ENCODE measurements at places on chromosomes 11 and 22.

DNA sequence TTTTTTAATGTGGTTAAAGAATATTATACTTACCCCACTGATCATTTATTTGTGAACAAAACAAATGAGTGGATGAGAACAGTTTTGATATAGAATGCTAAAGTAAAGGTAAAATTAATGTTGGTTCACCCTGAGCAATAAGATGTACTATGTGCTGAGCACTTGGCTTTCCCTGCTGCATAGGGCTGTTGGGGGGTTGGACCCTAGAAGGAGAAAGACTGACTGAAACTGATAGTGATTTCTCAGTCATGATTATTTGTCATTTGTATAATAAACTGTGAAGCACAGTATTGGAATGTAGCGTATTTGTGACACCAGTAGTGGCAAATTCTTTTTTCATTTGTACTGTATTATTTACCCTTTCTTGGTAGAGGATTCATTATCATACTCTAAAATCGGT, 63.3 kb downstream of the PRMT3 start:
- DNase-seq, result no peak

DNA sequence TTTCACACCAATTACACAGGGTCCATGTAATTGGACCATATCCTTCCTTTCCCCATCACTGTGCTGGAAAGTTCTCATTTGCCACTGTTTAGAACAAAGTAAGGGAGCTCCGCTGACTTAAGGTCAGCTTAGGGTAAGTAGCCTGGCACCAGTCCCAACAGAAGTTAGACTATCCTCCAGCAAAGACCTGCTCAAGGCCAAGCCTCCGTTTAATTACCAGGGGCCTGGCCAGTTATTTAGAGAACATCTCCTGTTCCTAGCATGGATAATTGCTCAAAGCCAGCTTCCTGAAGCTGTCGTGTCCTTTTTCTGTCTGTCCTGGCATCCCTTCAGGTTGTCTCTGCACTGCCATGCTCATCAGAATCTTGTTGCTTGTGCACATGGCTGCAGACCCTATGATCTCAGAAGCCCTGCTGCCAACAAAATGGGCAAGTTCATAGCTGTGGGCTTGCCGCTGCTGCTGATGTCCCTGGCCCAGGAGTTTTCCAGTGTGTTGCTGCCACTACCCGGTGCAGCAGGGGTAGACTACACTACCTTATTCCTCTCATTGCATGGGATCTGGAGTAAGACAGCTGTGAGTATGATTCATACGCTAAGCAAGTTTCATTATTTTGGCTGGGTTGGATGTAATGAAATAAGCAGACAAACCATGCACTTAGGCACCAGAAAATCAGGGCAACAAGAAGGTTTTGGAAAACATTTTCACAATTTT, 8.1 kb downstream of the OR8A1 start:
- DNase-seq, result no peak

GRCh38 chr11:100003985-100004384, 683.1 kb upstream of the ARHGAP42 start:
- DNase-seq, result no peak

DNA sequence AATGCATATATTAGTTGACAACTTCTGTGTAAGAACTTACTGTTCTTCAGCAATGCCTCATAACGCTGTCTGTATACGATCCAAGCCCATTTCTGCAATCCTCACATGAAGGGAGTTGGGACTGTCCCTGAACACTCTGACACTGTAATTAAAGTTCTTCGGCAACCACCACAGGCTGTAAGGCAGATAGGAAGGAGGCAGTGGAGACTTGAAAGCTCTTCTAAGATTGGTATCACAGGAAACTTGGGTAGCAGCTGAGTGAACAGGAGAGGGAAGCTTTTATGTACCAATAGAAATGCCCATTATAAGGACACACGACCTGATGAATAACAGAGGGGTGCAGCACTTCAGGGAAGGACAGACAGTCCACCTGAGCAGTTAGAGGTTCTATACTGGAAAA, 12.0 kb upstream of the GAB2 start:
- no peak for DNase-seq

- DNase-seq, result no peak
Observed at GRCh38 chr11:124793466-124794278, 6.5 kb downstream of the MSANTD2 start.

DNA sequence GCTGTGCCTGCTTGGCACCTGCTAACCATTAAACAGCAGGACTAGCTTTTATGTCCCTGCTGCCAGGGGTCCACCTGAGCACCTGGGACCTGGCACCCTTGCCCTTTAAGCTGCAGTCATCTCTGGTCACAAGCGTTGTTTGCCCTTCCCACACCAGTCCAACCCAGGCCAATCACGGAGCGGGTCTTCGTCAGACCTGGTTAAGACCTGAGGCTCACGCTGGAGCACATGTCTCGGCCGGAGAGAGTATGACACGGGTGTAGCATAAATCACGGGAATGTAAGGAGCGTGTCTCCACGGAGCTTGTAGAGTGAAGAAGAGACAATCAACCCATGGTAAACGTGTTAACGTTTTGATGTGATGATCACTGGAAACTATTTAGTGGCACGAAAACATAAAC, 847.3 kb downstream of the BRD1 start:
- DNase-seq, result no peak

GRCh38 chr11:104650234-104650633, 248.0 kb downstream of the CASP12 start:
- no peak for DNase-seq

- DNase-seq, result no peak
Observed at GRCh38 chr11:14446701-14447169, 52.9 kb downstream of the COPB1 start.

- peak; percentile 81 for DNase-seq
Observed at GRCh38 chr11:69337211-69337721, 43.3 kb downstream of the MYEOV start.

GRCh38 chr22:35653824-35654223, 5.6 kb downstream of the APOL6 start:
- no peak for DNase-seq

DNA sequence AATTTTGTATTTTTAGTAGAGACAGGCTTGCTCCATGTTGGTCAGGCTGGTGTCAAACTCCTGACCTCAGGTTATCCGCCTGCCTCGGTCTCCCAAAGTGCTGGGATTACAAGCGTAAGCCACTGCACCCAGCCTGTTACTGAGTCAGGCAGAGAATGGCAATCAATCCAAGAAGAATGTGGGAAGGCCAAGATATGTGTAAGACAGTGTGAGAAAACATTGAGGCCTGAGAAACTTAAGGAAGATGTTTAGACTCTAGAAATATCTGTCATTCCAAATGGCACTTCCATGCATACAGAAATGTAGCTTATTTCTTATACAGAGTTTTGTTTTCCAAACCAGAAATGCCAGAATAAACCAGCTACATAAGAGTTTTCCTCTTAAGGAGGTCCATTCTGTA, 248.5 kb downstream of the ETS1 start:
- DNase-seq, result no peak

GRCh38 chr11:97794876-97795275, 1225.9 kb upstream of the CNTN5 start:
- no peak for DNase-seq

- DNase-seq, result peak; percentile 79
Observed at GRCh38 chr11:6746086-6746618, 25.6 kb downstream of the OR2AG2 start.

GRCh38 chr22:47160141-47160541, 397.7 kb downstream of the TBC1D22A start:
- DNase-seq, result no peak

DNA sequence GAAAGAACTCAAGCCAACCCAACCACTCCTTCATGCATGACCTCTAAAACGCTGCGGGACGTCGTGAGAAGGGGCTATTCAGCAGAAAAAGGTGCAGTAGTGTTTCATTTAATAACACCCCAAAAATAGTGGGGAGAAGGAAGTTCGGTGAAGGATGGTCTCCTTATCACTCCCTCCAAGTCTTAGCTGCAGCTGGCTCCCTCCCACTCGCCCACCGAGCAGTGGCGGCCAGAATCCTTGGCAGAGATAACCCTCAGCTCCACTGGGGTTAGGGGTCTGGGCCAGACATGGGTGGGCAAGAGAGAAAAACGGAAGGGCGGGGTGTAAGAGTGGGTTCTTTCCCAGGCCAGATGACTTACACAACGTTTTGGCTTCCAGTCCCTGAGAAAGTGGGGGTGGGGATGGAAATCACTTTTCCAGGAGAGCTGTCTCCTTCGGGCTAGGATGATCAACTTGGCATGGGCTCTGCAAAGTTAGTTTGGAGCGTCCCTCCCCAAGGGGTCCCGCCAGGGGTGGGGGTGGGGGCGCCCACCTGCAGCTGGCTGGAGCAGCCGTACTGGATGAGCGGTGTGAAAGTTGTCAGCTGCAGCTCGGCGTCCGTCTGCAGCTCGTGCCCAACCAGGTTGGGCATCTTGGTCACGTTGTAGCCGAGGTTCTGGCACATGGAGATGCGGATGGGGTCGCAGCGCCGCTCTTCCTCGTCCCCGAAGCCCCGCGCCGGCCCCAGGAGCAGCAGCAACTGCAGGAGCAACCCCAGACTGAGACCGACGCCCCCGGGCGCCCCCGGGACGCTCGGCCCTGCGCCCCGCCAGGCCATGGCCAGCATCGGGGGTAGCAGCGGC, 705 bp downstream of the FZD4 start:
- DNase-seq, result no peak

GRCh38 chr11:122336706-122337105, 220.7 kb upstream of the BLID start:
- DNase-seq, result no peak

DNA sequence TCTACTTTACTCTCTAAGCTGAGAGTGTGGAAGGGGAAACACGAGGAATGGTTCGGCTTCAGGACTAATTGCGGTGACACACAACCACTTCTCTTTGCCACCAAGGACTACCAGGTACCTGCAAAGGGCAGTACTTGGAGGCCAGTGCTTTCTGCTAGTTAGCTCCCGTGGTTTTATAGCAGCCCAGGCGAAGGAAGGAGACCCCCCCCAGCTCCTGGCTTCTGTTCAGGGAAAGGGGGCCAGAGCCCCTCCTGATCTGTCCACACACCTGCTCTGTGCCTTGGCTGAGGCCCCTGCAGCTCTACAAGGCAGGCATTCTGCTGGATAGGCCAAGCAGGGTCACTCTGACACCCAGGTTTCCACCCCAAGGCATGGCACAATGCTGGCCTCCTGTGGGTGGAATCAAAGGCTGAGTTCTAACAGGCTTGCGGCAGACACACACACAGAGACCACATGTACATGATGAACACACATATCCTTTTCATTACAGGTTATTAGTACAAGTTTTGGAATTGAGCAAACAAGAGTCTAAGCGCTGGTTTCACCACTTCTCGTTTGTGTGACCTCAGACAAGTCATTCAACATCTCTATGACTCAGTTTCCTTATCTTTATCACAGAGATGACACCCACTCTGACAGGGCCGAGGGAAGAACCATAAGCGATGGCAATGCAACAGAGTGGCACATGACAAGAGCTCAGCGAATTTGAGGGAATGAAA, 7.5 kb downstream of the SERPIND1 start:
- DNase-seq, result peak; percentile 67

- no peak for DNase-seq
Observed at GRCh38 chr11:12235553-12235946, 125.2 kb downstream of the MICAL2 start.

DNA sequence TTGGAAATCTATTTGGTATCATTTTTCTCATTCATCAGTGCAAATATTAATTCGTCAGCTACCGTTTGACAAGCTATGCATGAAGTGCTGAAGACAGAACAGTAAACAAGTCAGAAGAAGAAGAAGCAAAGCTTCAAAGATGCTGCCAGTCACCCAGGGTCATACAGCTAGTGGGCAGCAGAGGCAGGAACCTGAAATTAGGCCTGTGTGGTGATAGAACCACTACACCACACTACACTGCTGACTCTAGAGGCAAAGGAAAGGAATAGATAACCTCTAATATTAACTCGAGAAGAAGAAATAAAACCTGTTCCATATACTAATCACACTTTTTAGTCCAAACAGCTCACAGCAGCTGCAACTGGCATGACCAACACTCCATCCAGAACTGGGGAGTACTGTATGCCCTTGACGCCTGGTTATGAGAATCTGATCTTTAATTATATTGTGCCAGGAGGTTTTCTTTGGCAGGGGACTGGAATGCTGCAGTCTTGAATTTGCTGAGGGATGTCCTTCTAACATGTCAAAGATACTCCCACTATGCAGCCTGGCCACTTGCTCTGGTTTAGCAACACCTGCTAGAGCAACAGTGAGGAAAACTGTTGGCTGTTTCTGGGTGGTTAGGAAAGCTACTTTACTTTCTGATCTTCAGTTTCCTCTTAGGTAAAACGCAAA, 73.0 kb downstream of the PAK1 start:
- no peak for DNase-seq

GRCh38 chr11:63536669-63537292, at the start of gene PLAAT4:
PLAAT4 (plus strand) TSS chr11:63536808; CDS start chr11:63536869, 61 bp downstream.
- peak; percentile 72 for DNase-seq

DNA sequence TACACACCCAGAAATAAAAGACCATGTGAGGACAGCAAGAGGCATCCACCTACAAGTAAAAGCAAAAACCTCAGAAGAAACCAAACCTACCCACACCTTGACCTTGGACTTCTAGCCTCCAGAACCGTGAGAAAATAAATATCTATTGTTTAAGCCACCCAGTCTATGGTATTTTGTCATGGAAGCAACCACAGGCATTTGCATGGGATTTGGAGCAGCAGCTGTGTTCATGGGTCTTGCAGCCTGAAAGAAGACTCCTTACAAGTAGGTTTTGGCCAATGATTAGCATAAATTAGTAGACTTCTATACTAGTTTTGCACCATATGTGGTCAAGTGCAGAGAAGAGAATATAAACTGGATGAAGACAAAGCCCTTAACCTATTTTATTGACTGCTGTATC, 27.9 kb downstream of the FSHB start:
- DNase-seq, result no peak

- no peak for DNase-seq
Observed at GRCh38 chr11:36948460-36949127, 350.6 kb upstream of the RAG2 start.

DNA sequence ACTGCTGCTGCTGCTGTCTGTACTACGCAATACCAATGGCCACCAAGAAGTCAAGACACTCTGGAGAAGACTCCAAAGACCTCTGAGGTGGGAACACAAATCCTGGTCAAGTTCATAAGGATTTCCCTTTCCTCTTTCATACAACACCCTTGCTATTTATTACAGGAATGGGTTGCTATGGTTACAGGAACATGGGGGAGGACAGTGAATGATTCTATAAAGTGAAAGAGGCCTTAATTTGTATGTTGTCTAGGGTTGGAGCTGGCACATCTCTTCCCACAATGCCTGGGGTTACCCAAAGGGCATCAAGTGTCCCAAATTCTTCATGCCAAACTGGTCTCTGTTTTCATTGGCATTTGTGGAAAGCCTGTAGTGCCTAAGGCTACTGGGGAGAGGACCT, 11.4 kb upstream of the SEC14L3 start:
- DNase-seq, result no peak

DNA sequence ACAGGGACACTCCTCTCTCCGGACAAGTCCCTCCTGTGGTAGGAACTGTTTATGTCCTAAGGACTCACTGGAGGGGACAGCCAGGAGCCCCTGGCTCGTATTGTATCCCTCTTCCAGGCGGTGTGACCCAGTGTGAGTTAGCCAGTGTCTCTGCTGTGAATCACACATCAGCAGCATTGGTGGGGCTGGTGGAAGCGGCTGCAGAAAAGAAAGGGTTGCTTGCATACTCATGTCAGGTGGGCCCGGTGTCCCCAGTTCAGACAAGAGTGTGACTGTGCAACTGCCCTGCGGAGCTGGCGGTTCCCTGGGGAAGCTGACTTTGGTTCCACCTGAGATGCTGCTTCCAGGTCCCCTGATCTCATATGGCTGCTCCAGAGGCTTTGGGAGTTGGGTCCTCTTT, 99.4 kb downstream of the ZBTB16 start:
- DNase-seq, result no peak
